ENCODE measurements at places on chromosomes 16 and 17.

DNA sequence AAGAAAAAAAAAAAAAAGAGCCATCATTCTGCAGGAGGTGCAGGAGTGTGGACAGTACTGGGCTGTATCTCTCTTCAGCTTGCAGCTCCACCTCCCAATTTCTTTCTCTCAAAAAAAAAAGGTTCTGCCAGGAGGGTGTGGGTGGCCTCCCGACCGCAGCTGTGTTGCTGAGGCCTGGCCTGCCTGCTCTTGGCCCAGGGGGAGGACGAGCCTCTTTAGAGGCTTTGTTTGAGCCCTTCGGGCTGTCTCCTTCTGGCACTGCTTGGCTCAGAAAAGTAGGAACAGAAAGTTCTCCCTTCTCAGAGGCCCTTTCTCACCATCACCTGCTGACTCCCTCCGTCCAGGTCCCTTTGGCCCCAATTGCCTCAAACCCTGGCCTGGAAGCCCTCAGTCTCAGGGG, 22.2 kb upstream of the C17orf107 start:
- no peak for DNase-seq

GRCh38 chr16:17560548-17560947, 89.8 kb upstream of the XYLT1 start:
- DNase-seq, result no peak

- peak; percentile 32 for DNase-seq
Measured at GRCh38 chr17:44004077-44004760, at the start of gene NAGS. Gene NAGS, plus strand, starts transcription at chr17:44004622. Its CDS starts 42 bp downstream, at chr17:44004664.

DNA sequence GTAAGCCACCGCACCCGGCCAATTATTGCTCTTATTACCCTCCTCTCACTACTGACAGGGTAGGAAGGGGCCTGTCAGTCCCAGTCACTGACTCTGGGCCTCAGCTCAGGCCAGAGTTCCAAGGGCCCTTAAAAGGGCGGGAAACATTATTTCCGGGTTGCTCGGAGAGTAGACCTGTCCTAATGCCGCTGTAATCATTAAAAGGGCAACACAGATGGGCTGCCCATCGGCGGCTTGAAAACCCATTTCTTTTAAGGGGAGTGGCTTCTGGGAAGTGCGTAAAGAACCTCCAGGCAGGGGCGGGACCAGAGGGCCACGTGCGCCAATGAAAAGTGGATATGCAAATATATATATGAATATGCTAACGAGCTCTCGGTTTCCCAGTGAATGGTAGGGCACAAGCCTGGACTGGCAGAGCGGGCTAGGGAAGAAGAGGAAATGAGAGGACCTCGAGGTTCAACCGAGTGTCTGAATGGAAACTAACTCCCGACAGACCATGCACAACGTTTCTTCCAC, 26.6 kb downstream of the PIPOX start:
- DNase-seq, result no peak

DNA sequence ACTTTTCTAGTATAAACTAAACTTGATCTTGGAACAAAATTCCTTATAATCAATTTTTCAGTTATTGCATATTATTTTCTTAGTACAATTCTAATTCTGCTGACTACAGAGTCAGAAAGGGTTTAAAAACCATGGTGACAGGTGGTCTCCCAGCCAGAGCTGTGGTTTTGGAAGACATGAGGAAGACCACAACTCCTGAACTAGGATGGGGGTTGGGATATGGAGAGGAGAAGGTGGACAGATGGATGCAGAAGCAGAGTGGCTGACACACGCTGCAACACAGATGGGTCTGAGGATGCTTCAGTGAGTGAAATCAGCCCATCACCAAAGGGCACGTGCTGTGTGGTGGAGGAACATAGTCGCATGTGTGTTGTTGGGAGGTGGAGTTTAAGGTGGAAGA, 187.7 kb downstream of the LGALS9B start:
- no peak for DNase-seq

DNA sequence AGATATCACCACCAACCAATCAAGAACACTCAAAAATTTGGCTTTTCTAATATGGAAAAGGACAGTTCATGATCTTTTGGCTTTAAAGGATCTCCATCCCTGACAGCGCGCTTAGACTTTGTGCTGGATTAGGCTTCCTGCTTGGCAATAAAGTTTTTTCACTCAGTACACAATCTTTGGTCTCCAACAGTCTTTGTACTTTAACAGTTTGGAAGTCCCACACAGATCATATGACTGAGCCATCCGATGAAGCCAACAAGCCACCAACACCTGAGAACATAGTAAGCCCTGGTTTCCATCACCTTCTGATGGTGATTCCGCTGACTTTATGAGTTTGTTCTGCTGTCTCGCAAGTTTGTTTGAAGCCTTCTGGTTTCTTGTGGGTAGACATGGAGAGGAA, 34.3 kb downstream of the SMURF2 start:
- DNase-seq, result no peak

Data from BE2C (cell line).